Activated naive CD4-positive, alpha-beta T cell treated with anti-CD3 and anti-CD28 coated beads, Interleukin-2, amount 10 ng/mL, durations not matched to agents 5 hours and 36 hours (primary cell): ENCODE measurements at places on chromosomes 2 and 18. TPM values are rescaled to one million over a fixed set of nuclear protein-coding genes. Genes with fewer than 3 reads are reported as not detected.

Gene CHRND
- total RNA-seq: not detected

Gene TXNDC2
- not detected for total RNA-seq

Gene LYPD1
- not detected for total RNA-seq

Gene SERPINB12
- not detected for total RNA-seq

Gene ASTL
- 0.41 TPM for total RNA-seq

Gene TM4SF20
- not detected for total RNA-seq

Gene CDCA7
- 77.9 TPM for total RNA-seq

Gene SLC5A7
- total RNA-seq: not detected

Gene PID1
- not detected for total RNA-seq

Gene SIGLEC15
- not detected for total RNA-seq

Gene SERPINB10
- total RNA-seq: not detected

Gene TTR
- total RNA-seq: not detected

Gene BCL2
- 145 TPM for total RNA-seq

Gene DOK6
- total RNA-seq: not detected

Gene PIKFYVE
- 33.9 TPM for total RNA-seq

Gene IL18R1
- 38.2 TPM for total RNA-seq

Gene ANKRD30B
- total RNA-seq: not detected

Gene HOXD3
- not detected for total RNA-seq

Gene RMC1
- total RNA-seq: 59.3 TPM

Gene LDLRAD4
- total RNA-seq: 32.5 TPM
